Activated T-cell treated with anti-CD3 and anti-CD28 coated beads, Interleukin-2, amount 50 U/mL, for 24 hours (primary cell): ENCODE measurements at places on chromosomes 1 and 21.

DNA sequence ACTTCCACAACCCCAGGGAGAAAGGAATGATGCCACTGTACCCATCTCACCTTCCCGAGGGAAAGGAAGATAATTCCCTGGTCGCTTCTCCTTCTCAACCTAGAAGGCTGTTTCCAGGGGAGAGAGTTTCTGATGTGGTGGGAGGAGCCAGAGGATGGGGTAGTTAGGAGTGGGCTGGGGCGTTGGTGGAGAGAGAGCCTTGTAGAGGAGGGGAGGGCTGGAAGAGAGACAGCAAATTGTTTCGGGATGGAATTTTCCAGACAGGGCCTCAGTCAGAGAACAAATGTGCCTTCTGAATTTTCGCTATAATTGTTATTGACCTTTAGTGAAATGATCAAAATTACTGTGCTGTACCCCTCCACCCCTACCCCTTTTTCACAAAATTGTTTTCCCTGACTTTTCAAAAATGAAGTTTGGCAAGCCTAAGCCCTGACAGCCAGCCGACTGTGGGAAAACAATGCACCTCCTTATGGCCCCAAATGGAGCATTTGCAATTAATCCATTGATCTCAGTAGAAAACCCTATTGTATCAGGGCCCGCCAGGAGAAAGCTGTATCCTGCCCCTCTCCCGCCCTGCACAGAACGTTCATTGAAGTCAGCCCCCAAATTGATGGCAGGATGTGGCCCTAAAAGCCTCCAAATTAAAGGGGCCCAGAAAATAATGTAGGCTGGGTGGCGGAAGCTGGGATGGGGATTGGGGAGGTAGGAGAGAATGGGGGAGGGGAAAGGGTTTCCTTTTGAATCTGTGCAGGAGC is 69.1 kb upstream of the JUN start:
- no peak for DNase-seq

DNA sequence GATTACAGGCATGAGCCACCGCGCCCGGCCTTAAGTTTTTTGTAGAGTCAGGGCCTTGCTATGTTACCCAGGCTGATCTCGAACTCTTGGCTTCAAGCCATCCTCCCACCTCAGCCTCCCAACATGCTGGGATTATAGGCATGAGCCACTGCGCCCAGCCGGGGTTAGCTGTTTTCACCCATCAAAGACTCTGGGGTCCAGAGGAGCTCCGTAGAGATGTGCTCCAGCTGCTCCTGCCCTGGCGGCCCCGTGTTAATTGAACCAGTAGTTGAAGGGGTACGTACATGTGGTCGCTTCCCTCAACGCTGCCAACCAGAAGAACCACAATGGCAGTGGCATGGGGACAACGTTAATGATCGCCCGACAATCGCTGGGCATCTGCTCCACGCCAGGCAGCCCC is 72.0 kb downstream of the NPHP4 start:
- DNase-seq, result no peak

- DNase-seq, result no peak
Measured at GRCh38 chr1:29984166-29984861, 739.1 kb downstream of the MATN1 start.

DNA sequence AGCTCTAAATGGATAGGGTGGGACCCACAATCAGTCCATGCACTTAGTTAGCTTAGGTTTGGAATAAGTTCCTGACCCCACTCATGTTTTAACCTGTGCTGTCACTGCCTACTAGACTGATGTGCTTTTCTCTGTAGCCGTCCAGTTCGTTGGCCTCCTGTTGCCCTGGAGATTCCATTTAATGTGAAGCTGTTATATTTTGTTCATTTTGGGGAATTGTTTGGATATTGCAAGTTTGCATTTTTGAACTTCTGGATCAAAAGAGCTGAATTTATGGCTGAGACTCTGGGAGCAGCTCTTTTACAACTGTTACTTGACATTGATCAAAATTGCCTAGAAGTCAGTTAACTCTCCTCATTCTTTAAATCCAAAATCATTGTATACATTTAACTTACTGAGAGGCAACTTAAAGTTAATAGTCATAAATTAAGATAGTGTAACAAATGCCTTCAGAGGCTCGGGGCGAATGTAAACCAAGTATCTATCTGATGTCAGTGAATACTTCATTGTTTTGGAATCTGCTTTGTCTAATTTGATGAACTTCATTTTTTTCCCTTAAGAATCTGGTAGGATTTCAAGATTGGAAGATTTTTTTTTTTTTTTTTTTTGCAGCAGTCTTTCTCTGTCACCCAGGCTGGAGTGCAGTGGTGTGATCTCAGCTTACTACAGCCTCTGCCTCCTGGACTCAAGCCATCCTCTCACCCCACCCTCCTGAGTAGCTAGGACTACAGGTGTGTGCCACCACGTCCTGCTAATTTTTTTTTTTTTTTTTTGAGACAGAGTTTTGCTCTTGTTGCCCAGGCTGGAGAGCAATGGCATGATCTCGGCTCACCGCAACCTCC is 38.1 kb downstream of the MIGA1 start:
- no peak for DNase-seq

DNA sequence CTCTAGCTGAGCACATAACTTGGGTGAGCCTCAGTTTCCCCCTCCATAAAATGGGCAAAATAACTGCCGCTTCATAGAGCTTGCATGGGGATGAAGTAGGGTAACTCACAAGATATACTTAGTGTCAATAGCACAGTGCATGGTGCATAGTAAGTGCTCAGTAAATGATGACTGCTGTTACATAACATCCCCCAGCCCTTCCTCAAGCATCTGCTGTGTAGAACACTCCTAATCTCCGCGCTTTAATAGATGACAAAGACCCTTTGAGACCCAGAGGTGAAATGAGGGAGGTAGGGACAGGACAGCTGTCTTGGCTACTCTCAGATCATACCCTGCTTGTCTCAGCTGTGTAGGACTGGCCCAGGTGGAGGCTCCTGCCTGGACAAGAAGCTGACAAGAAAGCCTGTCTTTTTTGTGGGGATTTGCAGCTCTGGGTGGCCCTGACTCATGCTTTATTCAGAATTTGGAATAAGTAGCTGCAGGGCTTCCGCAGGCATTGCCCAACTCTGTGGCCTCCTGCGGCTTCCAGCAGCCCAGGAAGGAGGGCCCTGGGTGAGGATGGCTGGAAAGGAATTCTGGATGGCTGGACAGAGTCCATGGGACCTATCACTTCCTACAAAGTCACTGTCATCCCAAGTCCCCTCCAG is 20.7 kb upstream of the PADI4 start:
- DNase-seq, result no peak

DNA sequence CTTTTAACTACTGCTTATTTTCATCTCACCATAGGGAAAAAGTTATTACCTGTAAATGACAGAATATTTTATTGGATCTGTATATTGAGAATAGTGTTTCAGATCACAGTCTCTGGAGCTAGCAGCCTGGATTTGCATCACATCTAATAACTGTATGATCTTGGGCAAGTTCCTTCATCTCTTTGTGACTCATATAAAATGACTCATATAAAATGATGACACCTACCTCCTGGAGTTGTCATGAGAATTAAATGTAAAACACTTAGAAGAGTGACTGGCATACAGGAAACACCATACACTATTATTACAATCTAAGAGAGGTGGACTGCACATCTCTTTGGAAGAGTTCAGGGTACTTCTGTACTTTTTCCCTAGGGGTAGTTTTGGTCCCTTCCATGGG is 421.3 kb downstream of the NEGR1 start:
- no peak for DNase-seq

DNA sequence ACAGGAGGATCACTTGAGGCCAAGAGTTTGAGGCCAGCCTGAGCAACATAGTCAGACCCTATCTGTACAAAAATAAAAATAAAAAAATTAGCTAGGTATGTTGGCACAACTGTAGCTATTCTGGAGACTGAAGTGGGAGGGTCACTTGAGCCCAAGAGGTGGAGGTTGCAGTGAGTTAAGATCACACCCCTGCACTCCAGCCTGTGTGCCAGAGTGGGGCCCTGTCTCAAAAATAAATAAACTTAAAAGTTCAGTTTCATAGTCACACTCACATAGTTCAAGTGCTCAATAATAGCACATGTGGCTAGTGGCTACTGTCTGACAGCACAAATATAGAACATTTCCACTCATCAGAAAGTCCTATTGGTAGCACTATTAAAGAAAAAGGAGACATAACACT is 5.2 kb upstream of the EVI5 start:
- no peak for DNase-seq

- DNase-seq, result no peak
Measured at GRCh38 chr1:113073479-113073950, 517 bp downstream of the LRIG2 start.

- DNase-seq, result no peak
Measured at GRCh38 chr1:218717575-218717974, 372.4 kb downstream of the TGFB2 start.

GRCh38 chr1:97082160-97082848 is 360.7 kb downstream of the PTBP2 start:
- DNase-seq, result no peak

DNA sequence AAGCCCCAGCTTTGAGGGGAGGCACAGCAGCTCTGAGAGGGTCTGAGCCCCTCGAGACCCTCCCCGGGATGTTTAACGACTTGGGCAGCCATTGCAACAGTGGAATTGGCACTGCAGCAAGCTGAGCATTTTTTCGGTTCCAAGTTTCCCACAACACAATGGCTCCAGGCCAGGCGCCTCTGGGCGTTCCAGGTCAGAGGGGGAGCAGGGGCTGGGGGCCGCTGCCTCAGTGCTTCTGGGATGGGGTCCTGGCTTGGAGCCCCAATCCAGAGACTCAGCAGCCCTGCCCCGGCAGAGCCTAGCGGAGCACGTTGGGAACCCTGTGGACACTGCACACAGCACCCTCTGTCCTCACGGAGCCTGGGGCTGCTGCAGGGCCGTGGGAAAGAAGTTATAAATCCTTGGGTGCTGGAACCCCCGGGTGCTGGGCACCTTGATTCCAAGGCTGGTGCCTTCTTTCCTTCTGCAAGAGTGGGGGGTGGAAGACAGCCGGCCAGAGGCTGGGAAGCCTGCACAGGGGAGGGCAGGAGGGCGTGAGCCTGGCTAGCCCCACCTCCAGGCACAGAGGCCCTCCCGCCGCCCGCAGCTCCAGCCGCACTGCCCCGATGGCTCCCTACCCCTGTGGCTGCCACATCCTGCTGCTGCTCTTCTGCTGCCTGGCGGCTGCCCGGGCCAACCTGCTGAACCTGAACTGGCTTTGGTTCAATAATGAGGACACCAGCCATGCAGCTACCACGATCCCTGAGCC is 50.1 kb downstream of the COL18A1 start:
- no peak for DNase-seq

DNA sequence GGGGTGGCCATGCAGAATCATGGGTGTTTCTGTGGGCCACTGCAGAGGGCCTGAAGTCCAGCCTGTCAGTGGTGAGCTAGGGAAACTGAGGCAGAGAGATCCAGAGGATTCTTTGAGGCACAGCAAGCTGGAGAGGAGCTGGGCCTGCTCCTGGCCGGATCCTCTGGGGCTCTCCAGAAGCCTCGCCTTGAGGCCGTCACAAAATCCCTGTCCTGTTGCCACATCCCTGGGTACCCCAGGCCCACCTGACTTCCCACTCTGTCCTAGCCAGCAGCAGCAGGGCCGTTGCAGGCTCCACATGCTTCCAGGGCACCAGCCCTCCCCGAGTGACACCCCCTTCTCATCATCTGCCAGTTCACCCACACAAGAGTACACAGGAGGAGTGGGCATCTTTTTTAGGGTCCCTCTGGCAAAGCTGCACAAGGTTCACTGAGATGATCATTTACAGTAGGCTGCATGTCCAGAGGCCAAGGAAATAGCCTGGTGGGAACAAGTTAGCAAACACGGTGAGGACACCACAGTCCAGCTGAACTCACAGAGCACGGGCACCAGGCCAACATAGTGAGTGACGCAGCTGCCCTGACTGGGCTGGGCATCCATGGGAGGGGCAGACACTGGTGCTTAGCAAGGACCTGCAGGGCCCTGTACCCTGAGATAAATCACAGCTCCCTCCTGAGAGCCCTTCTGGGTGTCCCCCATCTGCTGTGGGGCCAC is 25.1 kb upstream of the TSPEAR start:
- no peak for DNase-seq

DNA sequence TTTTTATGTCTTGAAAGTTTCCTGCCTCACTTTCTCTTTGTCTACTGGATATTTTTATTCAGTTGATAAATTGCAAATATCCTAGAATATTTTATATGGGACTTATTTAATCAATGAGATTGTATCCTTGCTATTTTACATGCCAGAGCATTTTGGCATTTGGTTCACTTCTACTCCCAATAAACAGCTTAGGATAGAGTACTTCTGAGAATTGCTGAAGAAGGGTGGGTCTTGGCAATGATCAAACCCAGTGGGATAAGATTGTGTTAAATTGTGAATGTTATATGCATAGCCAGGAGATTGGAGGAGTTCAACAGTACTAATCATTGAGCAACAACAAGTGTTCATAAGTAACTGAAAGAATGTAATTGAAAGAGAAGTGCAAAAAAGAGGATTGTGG is 60.1 kb downstream of the SDCCAG8 start:
- DNase-seq, result no peak

DNA sequence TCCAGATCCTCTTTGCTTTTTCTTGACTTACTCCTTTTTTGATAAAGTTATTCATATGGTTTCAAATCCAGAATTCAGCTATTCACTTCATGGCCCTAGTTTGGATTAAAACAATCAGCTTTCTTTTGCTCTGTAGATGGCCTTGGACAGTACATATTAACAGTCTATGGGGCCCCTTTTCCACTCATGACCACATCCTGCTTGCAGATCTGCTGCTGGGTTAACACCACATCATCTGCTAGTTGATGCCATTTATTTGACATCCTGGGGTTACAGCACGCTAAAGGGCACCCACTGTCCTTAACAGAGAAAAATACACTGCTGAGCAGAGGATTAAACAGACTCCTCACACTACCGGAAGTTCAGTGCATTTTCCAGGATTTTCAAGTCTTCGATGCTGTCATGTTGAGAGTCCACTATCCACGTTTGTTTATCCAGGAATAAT is 941 bp upstream of the IFI16 start:
- DNase-seq, result no peak

DNA sequence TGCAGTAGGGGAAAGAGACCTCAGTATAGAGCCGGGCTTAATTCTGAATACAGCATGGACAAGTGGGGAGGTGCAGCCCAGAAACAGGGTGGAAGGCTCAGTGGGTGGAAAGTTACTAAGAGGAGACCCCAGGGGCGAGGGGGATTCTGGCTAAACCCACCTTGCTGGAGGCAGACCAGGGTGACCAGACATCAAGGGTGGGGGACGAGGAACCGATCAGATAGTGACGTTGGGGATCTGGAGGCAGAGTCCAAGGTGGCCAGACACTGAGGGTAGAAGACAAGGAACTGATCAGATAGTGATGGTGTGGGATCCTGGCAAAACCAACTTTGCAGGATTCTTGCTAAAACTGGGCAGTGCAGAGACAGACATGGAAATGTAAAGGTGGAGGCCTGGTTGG is 36.8 kb downstream of the B3GALT5 start:
- no peak for DNase-seq

GRCh38 chr1:224430511-224431113 is 4.0 kb downstream of the WDR26 start:
- no peak for DNase-seq

- no peak for DNase-seq
Measured at GRCh38 chr1:38558500-38559445, 300.8 kb downstream of the RRAGC start.

- no peak for DNase-seq
Measured at GRCh38 chr1:95671098-95671497, 437.1 kb downstream of the RWDD3 start.
